Vagina (tissue), 2 donors: ENCODE measurements at places on chromosomes 6 and 20. TPM values are rescaled to one million over a fixed set of nuclear protein-coding genes. Genes with fewer than 3 reads are reported as not detected.

Gene YIPF3
- 80.0 TPM for total RNA-seq

Gene RAD21L1
- not detected for total RNA-seq

Gene FHL5
- total RNA-seq = 21.4 TPM

GRCh38 chr6:73452107-73452461, at the start of gene CGAS:
Gene CGAS, minus strand, starts transcription at chr6:73452297. Its CDS starts 116 bp downstream, at chr6:73452181.
- no peaks in the 10 kb centered on the region for H3K36me3 ChIP-seq
- peaks cover 16% of the 10 kb centered on the region for H3K4me1 ChIP-seq
- peak within 1 kb of the TSS; percentile 62 for H3K4me3 ChIP-seq
- peak within 1 kb of the TSS; percentile 91 for H3K27ac ChIP-seq
- DNase-seq = no peak

DNA sequence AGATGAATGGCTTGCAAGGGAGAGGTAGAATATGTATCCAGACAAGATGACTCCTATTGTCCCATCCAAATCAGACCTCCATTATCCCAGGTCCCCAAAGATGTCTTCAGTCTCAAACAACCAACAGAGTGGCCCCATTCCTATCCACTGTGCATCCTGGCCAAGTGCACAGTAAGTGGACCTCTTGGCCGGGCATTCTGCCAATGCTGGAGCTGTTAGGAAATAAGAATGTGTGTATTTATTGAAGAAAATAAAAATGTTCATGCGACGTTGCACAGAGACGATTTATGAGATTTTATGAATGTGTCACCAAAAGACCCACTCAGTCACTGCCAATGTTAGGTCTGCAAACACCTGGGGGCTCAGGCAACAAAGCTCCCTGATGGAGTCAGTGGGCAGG, 196.0 kb downstream of the MAFB start:
- no peaks in the 10 kb centered on the region for H3K36me3 ChIP-seq
- no peak overlapping the region for H3K27ac ChIP-seq
- no peak for DNase-seq
- H3K4me3 ChIP-seq = no peak overlapping the region
- H3K4me1 ChIP-seq = no peaks in the 10 kb centered on the region

Gene SIRPD
- not detected for total RNA-seq

- no peak for DNase-seq
- no peaks in the 10 kb centered on the region for H3K36me3 ChIP-seq
- H3K4me1 ChIP-seq = peaks cover 27% of the 10 kb centered on the region
- H3K27ac ChIP-seq = peak overlapping the region; percentile 96
- H3K27me3 ChIP-seq = no peaks in the 10 kb centered on the region
- peak overlapping the region; percentile 85 for H3K4me3 ChIP-seq
Measured at GRCh38 chr6:118649918-118650581, 1.3 kb downstream of the CEP85L start.

DNA sequence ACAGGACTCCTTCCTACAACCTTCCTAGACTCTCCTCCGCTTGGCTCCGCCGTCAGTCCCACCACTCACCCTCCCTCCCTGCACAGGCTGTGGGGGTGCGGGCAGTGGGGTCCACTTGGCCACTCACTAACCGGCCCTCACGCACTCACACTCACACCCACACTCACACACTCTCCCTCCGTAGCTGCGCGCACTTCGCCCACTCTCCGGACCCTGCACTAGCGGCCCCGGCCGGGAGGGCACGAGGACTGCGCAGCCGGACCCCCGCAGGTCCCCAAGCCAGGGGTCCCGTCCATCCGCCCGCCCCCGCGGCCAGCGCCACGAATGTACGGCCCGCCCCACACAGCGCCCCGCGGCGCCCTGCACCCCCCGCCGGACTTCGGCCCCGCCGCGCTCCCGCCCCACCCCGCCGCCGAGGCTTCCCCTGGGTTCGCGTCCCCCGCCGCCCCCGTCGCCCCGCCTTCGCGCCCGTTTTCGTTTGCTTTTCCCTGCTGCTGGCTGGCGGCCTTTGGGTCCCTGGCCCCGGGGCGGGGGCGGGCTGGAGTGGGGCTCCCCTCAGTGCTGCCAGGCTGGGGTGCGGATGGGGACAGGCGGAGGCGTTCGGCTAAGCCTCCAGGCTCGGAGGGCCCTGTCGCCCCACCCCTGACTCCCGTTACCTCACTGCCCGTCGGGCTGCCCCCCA, 23.0 kb upstream of the SLC22A7 start:
- no peaks in the 10 kb centered on the region for H3K27me3 ChIP-seq
- no peak for DNase-seq
- no peak overlapping the region for H3K27ac ChIP-seq
- H3K36me3 ChIP-seq = no peaks in the 10 kb centered on the region
- H3K4me1 ChIP-seq = peaks cover 20% of the 10 kb centered on the region
- H3K4me3 ChIP-seq = peak overlapping the region; percentile 63

Gene ASIP
- not detected for total RNA-seq
